ENCODE measurements at places on chromosomes 4 and X. TPM values are rescaled to one million over a fixed set of nuclear protein-coding genes. Genes with fewer than 3 reads are reported as not detected.
A peak's percentile ranks its signal among the peaks of the same experiment; 100 is the strongest.

Gene TLR10
- 0.25 TPM for total RNA-seq

Gene POF1B
- total RNA-seq: 141 TPM

Gene RS1
- total RNA-seq: not detected

Gene MAGIX
- total RNA-seq: 16.8 TPM

Gene RPS6KA3
- total RNA-seq: 73.6 TPM

Gene ERAS
- not detected for total RNA-seq

Gene SPATA18
- 15.5 TPM for total RNA-seq

Gene CXXC4
- 1.7 TPM for total RNA-seq

Gene BCLAF3
- 20.0 TPM for total RNA-seq

Gene GPRIN3
- total RNA-seq: 6.0 TPM

GRCh38 chrX:110403441-110404238, 45.0 kb downstream of the RTL9 start:
- DNase-seq: no peak

DNA sequence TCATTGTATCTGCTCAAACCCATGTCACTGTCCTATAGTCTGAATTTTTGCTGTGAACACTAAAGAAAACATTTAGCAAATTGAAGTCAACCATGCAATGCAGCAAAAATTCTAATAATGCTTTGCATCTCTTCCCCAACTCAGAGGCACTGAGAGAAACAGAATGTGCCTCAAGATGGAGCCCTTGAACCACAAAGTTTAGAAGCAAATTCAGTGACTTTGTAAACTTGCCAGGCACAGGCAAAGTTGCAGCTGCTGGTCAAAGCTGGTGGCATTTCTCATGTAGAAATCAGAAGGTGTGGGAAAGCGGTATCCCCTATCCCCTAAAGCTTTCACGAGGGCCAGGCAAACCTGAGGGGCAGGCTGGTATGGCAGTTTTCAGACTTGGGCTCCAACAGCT, 121.7 kb upstream of the DIPK2B start:
- peak; percentile 68 for DNase-seq

DNA sequence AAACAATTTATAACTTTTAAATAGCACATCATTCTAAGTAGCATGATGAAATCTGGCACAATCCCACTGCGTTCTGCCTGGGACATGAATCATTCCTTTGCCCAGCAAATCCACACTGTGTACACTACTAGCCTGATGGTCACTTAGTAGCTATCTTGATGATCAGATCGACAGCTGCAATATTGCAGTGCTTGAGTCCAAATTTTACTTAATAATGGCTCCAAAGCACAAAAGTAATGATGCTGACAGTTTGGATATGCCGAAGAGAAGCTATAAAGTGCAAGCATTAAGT, 86.6 kb upstream of the NPNT start:
- DNase-seq: no peak

- peak; percentile 84 for DNase-seq
These were observed at the start of gene CXCL8 for GRCh38 chr4:73740353-73740778. TSS of gene CXCL8 (plus strand) at chr4:73740569. CDS start at chr4:73740659, 90 bp downstream.

- no peak for DNase-seq
These were observed 13.6 kb upstream of the SPARCL1 start for GRCh38 chr4:87542734-87543312.

GRCh38 chr4:42709392-42710065, 52.6 kb upstream of the ATP8A1 start:
- DNase-seq: no peak

- DNase-seq: no peak
These were observed 209.2 kb downstream of the ADAM29 start for GRCh38 chr4:175127314-175127713.

DNA sequence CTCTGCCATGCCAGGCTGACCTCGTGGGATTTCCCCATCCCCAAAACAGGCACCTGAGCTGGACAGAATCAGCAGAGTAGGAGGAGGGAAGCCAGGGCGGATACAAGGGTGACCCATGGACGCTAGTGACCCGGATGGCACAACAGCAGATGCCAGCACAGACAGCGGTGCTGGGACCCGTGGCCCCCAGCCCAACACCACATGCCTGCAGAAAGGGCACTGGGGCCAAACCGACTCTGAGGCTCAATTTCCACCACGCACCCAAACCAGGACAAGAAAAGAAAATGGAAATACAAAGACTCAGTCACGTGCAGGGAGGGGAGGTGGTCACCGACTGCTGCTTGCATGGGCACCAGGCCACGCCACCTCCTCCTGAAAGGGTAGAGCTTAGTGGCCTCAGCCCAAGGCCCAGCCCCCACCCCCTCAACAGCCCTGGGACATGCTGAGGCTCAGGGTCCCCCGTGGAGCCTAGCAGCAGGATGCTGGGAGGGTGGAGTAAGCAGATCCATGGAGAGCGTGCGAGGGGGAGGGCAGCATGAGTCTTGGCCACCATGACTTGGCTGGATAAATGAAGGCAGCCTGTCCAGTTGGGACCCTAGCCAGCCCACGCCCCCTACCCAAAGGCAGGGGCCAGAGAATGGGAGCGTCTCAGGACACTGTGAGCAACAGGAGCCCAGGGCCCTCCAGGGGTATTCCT, 47.7 kb downstream of the C4orf50 start:
- no peak for DNase-seq

DNA sequence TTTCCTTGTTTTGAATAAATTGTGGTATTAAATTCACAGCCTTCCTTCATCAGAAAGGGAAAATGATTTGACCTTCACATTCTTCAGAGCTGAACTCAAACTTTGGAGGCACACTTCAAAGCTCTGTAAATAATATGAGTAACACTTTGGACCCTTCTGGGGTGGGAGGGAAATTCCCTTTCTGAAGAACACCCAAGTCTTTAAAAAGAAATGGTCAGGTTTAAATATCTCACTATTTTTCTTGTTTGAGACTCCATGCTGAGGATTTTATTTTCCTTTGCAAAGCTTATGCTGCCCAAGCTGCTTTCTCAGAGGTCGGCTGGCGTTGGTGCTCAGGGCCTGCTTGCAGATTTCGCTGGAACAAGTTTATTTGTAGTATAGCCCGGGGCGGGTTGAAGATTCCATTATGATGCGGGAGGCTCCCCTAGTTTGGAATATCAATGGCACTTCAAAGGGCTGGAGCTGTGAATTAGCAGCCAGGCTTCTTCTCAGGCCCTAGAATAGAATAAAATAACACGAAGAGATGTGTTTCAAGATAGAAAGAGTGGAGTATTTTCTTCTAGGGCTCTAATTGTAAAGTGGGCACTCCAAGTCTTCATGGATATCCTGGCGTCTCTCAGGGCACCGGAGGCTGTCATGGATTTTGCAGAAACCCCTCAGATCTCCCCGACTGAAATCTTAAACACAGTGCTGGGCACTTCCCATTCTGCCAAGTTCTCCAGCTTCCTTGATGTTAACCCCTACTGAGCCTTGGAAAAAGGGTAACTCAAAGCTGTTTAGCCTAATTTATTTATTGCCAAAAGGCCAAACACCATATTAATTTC, 315.6 kb downstream of the GPAT3 start:
- no peak for DNase-seq

- DNase-seq: no peak
These were observed 136.2 kb downstream of the SHROOM3 start for GRCh38 chr4:76571274-76571673.

- DNase-seq: no peak
These were observed 11.9 kb downstream of the AR start for GRCh38 chrX:67555578-67556203.

GRCh38 chr4:98150092-98150761, 7.0 kb upstream of the STPG2 start:
- DNase-seq: no peak

GRCh38 chrX:134287346-134287745, 50.4 kb downstream of the CCDC160 start:
- DNase-seq: no peak

DNA sequence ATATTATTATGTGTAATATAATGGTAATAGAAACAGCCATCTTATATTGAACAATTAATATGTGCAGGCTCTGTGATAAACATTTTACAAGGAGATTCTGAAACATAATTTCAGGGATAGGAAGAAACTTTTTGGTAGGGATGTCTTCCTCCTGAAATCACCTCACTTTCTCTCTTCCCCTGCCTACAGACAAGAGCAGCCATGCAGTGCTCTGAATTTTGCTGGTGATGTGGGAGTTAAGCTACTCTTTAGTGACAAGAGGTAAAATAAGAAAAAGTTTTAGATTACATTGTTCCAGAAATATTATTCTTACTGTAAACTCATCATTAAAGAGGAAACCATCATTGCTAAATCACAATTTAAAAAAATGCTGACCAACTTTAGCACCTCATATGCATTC, 36.1 kb downstream of the LARP7 start:
- DNase-seq: no peak

DNA sequence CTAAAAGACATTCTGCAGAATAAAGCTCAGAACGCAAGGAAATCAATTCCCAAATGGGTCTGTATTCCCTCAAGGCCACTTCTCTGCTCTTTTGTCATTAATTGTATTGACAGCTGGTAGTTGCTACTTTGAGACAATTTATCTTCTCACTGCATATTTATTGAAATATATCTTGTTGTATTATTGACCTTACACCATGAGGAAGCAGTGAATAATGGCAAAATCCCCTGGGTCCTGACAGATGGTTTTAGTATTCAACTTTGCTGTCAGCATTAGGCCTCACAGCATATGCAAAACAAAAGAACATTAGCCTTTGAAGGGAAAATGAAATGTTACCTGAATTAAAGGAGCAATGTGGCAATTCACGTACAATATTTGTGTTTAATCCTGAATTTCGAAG, 406.1 kb upstream of the TRAM1L1 start:
- DNase-seq: no peak

- no peak for DNase-seq
These were observed 32.7 kb downstream of the TBC1D14 start for GRCh38 chr4:6942238-6942800.

DNA sequence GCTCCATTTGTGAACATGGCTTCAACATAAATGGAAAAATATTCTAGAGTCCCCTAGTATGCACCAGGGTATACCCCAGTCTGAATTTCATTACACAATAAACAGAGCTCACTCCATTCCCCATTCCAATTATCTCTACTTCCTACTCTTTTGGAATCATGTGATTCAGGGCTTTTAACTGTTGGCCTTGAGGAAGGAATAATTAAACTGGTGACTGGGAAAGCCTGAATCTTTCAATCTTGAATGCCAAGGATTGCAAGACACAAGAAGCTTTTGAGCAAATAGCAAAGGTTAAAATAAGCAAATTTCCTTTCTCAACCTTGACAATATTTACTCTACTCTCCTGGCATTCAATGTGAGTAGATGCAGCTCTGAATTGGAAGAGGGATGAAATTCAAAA, 77.5 kb upstream of the INPP4B start:
- DNase-seq: no peak

DNA sequence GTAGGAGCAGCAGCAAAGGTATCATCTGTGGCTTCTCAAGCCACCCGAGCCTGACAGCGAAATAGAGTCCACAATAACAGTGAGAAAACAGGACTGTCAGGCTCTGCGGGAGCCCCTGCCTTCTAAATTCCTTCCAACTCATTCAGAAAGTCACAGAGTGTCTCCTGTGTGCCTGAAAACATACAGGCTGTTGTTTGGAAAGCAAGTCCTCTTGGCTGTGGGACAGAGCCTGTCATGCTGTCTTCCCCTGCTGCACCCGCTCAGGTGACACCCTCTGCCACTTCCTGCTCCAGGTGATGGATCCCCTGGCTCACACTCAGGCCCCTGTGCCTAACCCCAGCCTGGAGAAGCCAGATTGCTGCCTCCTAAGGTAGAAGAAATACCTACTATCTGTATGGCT, 152.3 kb downstream of the RAB28 start:
- DNase-seq: no peak

DNA sequence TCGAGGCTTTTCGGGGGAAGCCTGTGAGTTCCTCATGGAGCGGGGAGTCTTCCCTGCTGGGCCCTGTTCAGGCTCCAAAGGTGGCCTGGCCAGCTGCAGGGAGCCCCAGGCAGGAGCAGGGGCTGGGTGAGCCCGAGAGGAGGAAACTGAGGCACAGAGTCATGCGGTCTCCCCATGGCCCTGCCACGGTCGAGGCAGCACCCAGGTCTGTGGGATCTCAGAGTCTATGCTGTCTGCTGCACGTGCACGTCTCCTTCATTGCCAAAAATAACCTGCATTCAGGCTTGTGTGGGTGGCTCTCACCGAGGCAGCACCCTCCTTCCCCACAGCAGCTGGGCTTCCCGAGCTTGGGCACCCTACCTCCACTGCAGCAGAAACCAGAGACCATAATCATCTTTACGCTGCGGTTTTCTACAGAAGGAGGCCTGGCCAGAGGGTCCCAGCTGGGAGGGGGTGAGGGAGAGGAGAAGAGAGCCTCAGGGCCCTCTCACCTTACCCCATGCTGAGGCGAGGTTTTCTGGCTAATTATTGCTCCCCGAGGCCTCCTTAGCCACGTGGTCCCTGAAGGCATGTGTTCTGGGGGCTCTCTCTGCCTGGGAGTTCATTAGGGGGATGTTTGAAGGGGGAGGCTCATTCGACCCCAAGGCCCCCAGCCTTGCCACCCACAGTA, 64.3 kb downstream of the CPZ start:
- DNase-seq: no peak

- DNase-seq: no peak
These were observed 44.0 kb upstream of the SCD5 start for GRCh38 chr4:82842593-82842992.

- no peak for DNase-seq
These were observed 45.3 kb upstream of the MID1 start for GRCh38 chrX:10665681-10666080.

Measured in mucosa of descending colon (tissue), 3 donors.